Stimulated activated CD4-positive, alpha-beta T cell treated with anti-CD3 and anti-CD28 coated beads, Interleukin-1b, Interleukin-23, amount 100 ng/mL, for 4 hours (primary cell): ENCODE measurements at places on chromosomes 3 and 15.
A peak's percentile ranks its signal among the peaks of the same experiment; 100 is the strongest.

GRCh38 chr3:34396288-34396687, 597.9 kb downstream of the PDCD6IP start:
- DNase-seq: no peak

GRCh38 chr3:71369701-71370391, 213.7 kb downstream of the FOXP1 start:
- no peak for DNase-seq

DNA sequence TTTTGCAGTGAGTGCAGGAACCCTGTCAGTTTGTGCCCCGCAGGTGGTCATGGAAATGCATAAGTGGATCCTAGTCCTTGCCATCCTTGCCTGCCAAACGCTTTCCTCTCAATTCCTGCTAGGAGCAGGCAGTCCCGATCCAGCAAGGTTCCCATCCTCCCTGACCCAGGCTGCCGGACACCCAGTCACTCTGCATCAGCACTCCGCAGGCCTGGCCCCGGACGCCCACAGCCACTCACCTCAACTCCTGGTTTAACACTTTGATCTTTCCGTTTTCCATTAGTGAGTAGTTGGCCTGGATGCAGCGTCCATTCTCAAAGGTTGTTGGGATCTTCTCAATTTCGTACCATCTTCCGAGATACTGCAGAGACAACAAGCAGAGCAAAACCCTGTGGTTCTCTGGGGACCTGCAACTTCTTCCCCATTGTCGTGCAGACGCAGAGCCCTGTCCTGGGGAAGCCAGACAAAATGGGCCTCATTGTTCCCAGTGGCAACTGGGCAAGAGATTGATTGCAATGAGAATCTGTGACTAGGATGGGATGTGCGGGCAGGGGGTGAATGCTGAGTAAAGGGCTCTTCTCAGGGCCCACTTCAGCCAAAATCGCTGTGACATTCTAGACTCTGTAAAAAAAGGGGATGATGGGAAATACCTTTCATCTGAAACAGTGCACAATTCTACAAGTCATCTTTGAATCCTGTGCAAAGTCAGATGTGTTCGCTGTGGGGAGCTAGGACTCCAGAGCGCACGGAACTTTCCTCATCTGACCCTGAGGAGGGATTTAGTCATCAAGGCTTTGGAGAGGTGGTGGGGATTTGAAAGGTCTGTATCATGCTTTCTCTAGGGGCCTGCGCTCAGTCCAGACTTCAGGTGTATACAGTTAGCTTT, 9.9 kb downstream of the APOD start:
- DNase-seq: no peak

DNA sequence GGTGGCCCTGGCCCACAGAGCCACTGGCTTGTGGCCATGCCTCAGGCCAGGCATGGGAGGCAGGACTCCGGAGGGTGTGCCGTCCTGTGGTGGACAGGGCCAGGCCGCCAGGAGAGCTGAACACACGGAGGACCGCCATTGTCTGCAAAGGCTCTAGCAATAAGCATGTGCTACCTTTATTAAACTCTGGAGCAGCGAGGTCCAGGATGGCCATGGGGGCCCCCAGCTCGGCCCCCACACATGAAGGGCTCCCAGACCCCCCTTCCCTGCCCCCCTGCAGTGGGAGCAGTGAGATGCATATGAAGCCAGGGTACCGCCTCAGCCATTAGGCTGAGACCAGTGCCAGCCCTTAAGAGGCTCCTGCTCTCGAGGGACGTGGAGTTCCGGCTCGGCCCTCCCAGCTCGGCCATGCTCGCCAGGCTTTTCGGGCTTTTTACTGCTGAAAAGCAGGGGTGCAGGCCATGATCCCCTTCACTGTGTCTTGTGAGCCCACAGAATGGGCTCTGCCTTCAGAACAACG, 2.7 kb downstream of the AMIGO3 start:
- no peak for DNase-seq

DNA sequence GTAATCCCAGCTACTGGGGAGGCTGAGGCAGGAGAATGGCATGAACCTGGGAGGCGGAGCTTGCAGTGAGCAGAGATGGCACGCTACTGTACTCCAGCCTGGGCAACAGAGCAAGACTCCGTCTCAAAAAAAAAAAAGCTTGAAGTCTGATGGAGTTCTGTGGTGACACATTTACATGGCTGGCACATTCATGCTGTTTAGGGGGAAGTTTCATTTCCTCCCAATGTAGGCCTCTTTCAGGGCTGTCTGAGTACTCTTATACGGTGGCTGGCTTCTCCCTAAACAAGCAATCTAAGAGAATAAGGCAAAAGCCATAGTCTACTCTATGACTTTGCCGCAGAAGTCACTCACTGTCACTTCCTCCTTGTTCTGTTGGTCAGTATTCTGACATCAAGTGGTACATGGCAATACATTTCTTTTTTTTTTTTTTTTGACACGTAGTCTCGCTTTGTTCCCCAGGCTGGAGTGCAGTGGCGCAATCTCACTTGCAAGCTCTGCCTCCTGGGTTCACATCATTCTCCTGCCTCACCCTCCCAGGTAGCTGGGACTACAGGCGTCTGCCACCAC, 41.2 kb downstream of the OIP5 start:
- DNase-seq: no peak

GRCh38 chr3:188775412-188775811, 396.4 kb upstream of the TPRG1 start:
- no peak for DNase-seq

GRCh38 chr3:102079809-102080197, 230.5 kb downstream of the NFKBIZ start:
- no peak for DNase-seq

GRCh38 chr15:64285871-64286270, 70.1 kb downstream of the CSNK1G1 start:
- no peak for DNase-seq

DNA sequence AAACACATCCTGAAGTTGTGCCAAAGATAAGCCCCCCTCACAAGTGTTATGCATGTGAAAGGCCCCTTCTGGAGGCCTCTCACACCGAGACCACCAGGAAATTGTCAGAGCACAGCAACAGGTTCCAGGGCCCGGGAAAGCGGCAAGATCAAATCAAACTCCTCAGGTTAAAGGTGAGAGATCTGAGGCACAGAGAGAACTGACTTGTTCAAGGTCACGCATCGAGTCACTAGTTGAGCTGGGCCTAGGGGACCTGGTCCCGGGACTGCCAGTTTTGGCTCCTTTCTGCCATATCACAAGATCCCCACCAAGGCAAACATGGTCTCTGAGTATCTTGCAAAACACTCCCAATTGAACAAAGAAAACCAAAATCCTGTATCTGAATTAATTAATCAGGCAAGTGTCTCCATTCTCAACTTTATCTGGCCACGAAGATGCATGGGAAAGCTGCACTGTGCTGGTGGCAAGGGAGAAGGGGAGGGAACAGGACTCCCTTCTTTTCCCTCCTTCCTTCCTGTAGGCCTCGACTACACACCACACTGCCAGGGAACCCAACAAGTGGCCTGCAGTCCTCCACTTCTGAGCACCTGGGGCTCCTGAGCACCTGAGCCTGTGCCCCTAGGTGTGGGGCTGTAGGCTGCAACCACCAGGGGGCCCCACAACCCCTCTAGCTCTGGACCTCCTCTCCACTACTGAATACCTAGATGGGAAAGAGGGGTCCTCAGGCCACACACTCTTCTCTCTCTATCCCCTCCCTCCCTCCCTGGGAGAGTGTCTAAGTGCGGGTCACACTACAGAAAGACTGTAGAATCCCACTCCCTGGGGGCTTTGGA, 37.3 kb downstream of the ANP32A start:
- peak; percentile 59 for DNase-seq

DNA sequence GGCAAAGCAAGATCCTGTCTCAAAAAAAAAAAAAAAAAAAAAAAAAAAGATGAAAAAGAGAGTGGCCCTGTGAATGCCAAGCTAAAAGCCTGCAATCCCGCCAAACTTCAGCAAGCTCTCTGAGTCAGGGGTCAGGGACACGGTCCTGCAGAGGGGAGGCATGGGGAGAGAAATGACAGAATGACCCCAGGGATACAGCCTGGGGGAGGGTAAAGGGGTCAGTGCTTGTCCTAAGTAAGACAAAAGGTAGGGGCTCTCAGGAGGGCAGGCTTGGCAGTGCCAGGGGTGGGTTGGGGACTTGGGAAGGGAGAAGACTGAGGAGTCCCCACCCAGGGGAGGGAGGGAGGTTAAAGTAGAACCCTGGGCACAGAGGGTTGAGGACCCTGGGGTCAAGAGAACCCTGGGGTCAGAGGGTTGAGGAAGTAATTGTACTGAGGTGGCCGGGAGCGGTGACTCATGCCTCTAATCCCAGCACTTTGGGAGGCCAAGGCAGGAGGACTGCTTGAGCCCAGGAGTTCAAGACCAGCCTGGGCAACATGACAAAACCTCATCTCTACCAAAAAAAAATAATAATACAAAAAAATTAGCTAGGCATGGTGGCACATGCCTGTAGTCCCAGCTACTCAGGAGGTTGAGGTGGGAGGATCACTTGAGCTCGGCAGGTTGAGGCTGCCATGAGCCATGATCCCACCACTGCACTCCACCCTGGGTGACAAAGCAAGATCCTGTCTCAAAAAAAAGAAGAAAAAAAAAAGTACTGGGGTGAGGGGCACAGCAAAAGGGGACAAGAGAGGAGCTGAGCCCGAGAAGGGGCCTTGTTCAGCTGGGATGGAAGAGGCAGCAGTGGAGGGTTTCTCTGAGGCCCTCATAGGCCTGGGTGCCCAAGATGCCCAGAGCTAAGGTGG, 5.2 kb upstream of the SEMA3B start:
- DNase-seq: no peak

- DNase-seq: no peak
Measured at GRCh38 chr3:66483409-66483906, 17.4 kb downstream of the LRIG1 start.

DNA sequence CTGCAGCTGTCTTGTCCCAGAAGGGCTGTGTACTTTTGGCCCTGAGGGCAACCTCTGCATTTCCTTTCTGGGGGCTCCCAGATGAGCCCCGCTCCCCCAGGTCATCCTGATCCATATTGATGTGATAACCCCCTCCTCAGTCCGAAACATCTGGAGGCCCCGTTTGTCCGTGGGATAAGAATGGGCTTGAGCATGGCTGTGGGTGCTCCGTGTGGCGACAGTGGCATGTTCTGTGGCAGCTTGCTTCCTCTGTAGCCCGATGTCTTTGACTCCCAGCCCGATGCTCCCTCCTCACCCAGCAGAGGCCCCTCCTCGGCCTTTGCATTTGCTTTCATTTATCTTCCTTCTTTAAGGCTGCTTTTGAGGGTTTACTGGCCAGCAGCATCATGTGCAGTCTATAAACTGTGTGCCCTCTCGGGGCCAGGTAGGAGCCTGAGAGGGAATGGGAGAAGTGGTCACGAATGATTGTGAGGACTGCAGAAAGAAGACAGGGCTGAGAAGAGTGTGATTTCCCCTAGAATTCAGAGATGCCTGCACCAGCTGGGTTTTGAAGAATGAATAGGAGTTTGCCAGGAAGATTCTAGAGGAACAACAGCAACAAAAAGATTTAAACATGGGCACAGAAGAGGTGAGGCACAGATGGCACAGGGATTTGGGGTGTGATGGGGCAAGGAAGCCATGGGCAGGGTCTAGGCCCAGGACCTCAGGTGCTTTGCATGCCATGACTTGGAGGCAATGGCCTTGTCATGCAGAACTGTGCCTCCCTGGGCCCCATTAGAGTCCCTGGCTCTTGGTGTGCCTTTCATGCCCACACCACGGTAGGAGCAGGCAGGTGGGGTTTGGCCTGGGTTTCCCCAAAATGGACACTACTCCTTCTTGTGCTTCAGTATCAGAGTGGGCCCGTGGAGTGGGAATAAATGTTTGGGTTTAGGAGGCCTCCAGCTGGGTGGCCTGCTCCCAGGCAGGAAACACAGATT, 34.2 kb downstream of the APBA2 start:
- no peak for DNase-seq

- DNase-seq: no peak
Measured at GRCh38 chr15:94367726-94368535, 136.6 kb downstream of the MCTP2 start.

GRCh38 chr3:123521179-123521969, 63.5 kb downstream of the HACD2 start:
- DNase-seq: no peak
